Articular chondrocyte of knee joint (primary cell): ENCODE measurements at places on chromosomes 5 and 9. TPM values are rescaled to one million over a fixed set of nuclear protein-coding genes. Genes with fewer than 3 reads are reported as not detected.

The PCYOX1L gene
- total RNA-seq = 5.7 and 6.6 TPM in 2 replicates

The CD74 gene
- 2.0 and 5.9 TPM in 2 replicates for total RNA-seq

The MYORG gene
- total RNA-seq = 1.6 and 1.7 TPM in 2 replicates

The CDH9 gene
- not detected in 2 replicates for total RNA-seq

The ARL14EPL gene
- total RNA-seq = 0.11 and 0.13 TPM in 2 replicates

The AMBP gene
- total RNA-seq = 0.11 and 0.26 TPM in 2 replicates

The FAM151B gene
- total RNA-seq = 13.7 and 14.6 TPM in 2 replicates

The DMAC1 gene
- 7.7 and 7.9 TPM in 2 replicates for total RNA-seq

The ANKRD20A1 gene
- not detected in 2 replicates for total RNA-seq

The PCDHGA7 gene
- total RNA-seq = 9.0 and 10.6 TPM in 2 replicates

The SVEP1 gene
- total RNA-seq = 63.7 and 89.5 TPM in 2 replicates

The DNAJC21 gene
- 35.1 and 43.6 TPM in 2 replicates for total RNA-seq

The OBP2B gene
- total RNA-seq = not detected in 2 replicates

The IL4 gene
- not detected in 2 replicates for total RNA-seq
